Prostate gland (tissue), 2 donors: ENCODE measurements at places on chromosomes 7 and 10.
A peak's percentile ranks its signal among the peaks of the same experiment; 100 is the strongest.

GRCh38 chr7:70808876-70809275, 323.1 kb upstream of the GALNT17 start:
- DNase-seq, result no peak
- no peak overlapping the region for H3K4me3 ChIP-seq
- no peaks in the 10 kb centered on the region for H3K36me3 ChIP-seq

- H3K4me3 ChIP-seq, result no peak overlapping the region
- H3K27me3 ChIP-seq, result no peaks in the 10 kb centered on the region
- H3K27ac ChIP-seq, result no peak overlapping the region
- H3K36me3 ChIP-seq, result no peaks in the 10 kb centered on the region
These were observed 268.7 kb downstream of the CELF2 start for GRCh38 chr10:11286261-11286852.

- no peak for DNase-seq
- peak overlapping the region; percentile 87 for H3K4me3 ChIP-seq
- no peaks in the 10 kb centered on the region for H3K36me3 ChIP-seq
- no peaks in the 10 kb centered on the region for H3K27me3 ChIP-seq
These were observed 518 bp downstream of the AGFG2 start for GRCh38 chr7:100539436-100540006.

DNA sequence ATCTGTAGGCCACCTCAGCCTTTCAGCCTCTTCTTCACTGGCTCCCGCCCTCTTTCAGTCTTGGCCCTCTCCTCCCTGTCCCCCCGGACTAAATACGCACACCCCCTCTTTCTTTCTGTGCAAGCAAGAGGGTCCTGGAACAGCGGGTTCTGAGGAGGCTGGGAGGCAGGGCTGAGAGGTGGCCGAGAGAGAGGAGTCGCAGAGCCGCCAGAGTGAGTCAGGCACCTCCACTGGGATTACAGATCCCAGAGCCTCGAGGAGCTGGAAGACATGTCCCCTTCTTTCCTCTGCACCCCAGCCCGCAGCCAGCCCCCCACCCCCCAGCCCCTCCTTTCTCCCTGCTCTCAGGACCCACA, 182 bp downstream of the CCDC136 start:
- peak overlapping the region; percentile 75 for H3K4me3 ChIP-seq
- H3K27me3 ChIP-seq, result no peaks in the 10 kb centered on the region
- DNase-seq, result no peak
- peak overlapping the region; percentile 76 for H3K27ac ChIP-seq
- H3K4me1 ChIP-seq, result no peaks in the 10 kb centered on the region
- H3K36me3 ChIP-seq, result no peaks in the 10 kb centered on the region

DNA sequence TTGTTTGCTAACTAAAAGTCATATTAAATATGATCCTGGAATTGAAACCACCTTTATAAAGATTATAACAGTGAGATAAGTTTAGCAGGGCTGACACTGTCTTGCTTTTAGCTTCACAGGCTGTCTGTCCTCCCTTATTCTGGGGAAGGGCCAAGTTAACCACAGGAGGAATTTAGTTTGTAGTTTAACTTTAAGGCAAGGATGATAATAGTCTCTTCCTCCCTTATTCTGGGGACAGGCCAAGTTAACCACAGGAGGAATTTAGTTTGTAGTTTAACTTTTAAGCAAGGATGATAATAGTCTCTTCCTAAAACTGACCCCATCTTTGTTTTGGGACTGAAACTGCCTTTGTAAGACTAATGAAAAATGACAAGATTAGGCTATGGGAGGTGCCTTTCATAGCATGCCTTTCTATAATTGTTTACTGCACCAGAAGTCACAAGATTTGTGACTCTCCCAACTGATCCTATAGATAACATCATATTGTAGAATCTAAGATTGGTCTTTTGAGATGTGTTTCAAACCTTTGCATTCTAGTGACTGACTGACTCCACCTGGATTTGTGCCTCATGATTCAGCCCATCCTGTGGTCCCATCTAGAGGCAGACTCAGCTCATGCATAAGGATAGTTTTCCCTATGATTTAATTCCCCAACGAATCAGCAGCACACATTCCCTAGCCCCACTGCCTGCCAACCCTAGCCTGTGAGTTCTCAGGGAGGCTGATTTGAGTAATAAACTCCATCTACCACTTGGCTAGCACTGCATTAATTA, 212.0 kb downstream of the MAGI2 start:
- no peaks in the 10 kb centered on the region for H3K36me3 ChIP-seq
- H3K4me1 ChIP-seq, result no peaks in the 10 kb centered on the region
- H3K27ac ChIP-seq, result no peak overlapping the region

- DNase-seq, result no peak
- H3K27me3 ChIP-seq, result peaks cover 3% of the 10 kb centered on the region
- H3K27ac ChIP-seq, result no peak overlapping the region
- H3K4me3 ChIP-seq, result no peak overlapping the region
- H3K36me3 ChIP-seq, result no peaks in the 10 kb centered on the region
These were observed 253.1 kb downstream of the PTEN start for GRCh38 chr10:88116481-88116880.

DNA sequence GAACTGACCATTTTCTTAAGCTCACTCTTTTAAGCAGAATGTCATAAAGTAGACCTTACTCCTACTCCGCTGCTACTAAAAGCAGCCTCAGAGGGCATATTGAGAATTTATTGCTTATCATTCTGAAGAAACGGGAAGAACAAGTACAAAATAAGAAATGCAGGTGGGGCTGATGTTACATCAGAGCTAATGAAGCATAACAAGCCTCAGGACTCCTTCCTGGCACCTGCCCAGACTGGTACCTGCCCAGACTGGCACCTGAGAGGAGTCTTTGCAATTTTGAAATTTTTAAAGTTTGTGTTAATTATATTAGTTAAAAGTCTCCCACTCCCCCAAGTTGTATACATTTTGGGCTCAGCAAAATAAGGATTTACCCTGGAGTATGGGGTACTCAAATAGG, 162.4 kb downstream of the SEMA3E start:
- no peaks in the 10 kb centered on the region for H3K36me3 ChIP-seq
- no peaks in the 10 kb centered on the region for H3K4me1 ChIP-seq
- H3K27ac ChIP-seq, result no peak overlapping the region
- H3K27me3 ChIP-seq, result no peaks in the 10 kb centered on the region

DNA sequence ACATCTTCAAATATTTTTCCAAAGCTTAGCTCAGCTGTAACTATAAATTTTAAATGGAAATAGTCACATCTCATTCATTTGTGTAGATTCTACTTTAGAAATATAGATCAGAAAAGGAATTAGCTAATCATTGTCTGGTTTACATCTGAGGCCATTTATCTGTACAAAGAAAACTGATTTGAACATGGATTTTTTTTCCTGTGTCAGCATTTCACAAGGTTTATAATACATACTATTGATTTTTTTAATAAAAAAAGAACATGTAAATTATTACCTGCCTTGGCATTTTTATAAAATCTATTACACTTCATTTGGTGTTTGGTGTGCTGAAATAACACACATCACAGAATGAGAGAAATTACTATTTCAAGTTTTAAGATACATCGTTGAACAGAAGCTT, 3.5 kb upstream of the GPR37 start:
- no peaks in the 10 kb centered on the region for H3K36me3 ChIP-seq
- no peaks in the 10 kb centered on the region for H3K27me3 ChIP-seq
- peaks cover 4% of the 10 kb centered on the region for H3K4me1 ChIP-seq
- H3K27ac ChIP-seq, result no peak overlapping the region

GRCh38 chr7:69610374-69611084, 12.3 kb downstream of the AUTS2 start:
- DNase-seq, result no peak
- no peak overlapping the region for H3K27ac ChIP-seq
- H3K4me3 ChIP-seq, result no peak overlapping the region
- H3K36me3 ChIP-seq, result no peaks in the 10 kb centered on the region
- H3K27me3 ChIP-seq, result no peaks in the 10 kb centered on the region
- no peaks in the 10 kb centered on the region for H3K4me1 ChIP-seq

DNA sequence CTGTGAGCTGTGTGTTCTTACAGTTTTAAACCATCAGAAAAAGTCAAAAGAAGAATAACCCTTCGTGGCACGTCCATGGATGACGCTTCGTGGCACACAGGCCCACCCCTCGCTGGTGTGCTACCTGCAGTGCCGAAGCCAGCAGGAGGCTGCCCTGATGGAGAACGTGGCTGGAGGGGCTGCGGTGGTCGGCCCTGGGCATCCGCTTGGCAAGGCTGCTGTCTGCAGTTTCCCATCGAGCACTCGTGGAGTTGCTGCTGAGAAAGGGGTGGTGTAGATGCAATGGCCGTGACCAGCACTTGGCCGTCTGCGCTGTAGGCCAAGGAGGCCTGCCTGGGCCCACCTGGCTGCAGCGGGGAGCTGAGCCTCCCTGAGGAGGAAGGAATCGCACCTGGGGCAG, 3.2 kb upstream of the ADGRA1 start:
- H3K27me3 ChIP-seq, result peaks cover 43% of the 10 kb centered on the region
- no peaks in the 10 kb centered on the region for H3K4me1 ChIP-seq
- DNase-seq, result no peak
- H3K4me3 ChIP-seq, result no peak overlapping the region

GRCh38 chr10:80392250-80392649, 16.1 kb upstream of the PRXL2A start:
- H3K4me1 ChIP-seq, result no peaks in the 10 kb centered on the region
- DNase-seq, result no peak
- no peaks in the 10 kb centered on the region for H3K27me3 ChIP-seq
- no peak overlapping the region for H3K4me3 ChIP-seq
